ENCODE measurements at places on chromosomes 11 and 22.

GRCh38 chr22:45154383-45154782, 9.3 kb upstream of the NUP50 start:
- no peak for DNase-seq

GRCh38 chr11:96413408-96413807, 23.6 kb downstream of the JRKL start:
- no peak for DNase-seq

- DNase-seq, result peak; percentile 21
These were observed 38.7 kb upstream of the RCN1 start for GRCh38 chr11:32052215-32052614.

DNA sequence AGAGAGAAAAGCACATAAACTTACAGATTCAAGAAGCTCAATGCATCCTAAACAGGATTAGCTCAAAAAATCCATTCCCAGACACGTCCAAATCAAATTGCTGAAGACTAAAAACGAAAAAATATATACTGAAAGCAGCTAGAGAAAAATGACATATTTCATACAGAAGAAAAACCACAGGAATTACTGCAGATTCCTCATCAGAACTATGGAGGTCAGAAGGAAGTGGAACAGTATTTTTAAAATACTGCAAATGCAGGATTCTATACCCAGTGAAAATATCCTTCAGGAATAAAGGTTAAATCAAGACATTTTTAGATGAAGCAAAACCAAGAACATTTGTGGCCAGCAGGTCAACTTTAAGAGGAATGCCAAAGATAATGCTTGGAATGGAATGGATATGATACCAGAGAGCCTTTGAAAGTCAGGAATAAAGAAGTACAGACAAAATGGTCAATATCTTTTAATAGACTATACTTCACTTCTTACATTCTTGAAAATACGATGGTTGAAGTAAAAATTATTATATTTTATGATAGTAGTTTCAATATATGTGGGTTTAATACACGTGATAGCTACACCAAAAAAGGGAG, 352.9 kb downstream of the CTTN start:
- no peak for DNase-seq
